ENCODE measurements at places on chromosomes 6 and 20.

- DNase-seq: no peak
Observed at GRCh38 chr20:18985551-18985950, 172.0 kb downstream of the SCP2D1 start.

- DNase-seq: no peak
Observed at GRCh38 chr6:99606656-99607415, at the start of gene PRDM13. Gene PRDM13 (plus strand): TSS chr6:99606833. CDS start chr6:99607035, 202 bp downstream.

GRCh38 chr6:105981002-105981887 lies 104.9 kb upstream of the PRDM1 start:
- DNase-seq: peak; percentile 17

DNA sequence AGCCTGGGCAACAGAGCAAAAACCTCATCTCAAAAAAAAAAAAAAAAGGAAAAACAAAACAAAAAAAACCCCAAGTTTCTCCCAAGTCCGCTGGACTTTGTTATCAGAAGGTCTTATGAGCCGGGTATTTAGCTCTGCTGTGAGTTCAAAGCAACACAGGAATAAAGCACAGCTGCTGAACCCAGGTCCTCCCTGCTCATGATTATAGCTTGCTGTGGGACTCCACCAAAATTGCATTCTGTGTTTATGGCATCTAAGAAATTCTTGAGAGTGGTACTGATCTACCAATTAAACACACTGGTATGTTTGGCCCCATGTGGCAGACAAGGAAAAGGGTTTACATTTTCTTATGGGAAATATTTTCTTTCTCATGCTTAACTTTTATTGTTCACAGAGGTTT lies 93.6 kb upstream of the NEDD9 start:
- DNase-seq: no peak

GRCh38 chr6:3405679-3406078 lies 51.2 kb downstream of the SLC22A23 start:
- DNase-seq: no peak

GRCh38 chr20:10468340-10468845 lies 33.3 kb downstream of the SLX4IP start:
- DNase-seq: no peak

- no peak for DNase-seq
Observed at GRCh38 chr20:57481281-57481711, 43.6 kb downstream of the CTCFL start.

DNA sequence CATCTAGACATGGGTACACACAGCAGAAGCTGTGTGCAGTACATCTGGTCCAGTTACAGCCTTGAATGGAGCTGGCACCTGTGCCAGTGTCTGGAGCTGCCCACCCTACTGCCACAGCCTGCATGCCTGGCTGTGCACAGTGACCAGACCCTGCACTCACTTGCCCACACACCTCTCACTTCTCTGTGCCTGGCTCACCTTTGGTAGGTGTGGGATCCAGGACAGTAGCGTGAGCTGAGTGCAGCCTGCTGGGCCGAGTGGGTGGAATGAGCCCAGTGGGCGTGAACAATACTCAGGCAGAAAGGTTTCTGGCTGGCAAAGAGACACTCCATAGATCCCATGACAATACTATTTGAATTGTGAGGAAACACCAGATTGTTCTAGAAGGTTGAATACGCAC lies 839.5 kb upstream of the FLRT3 start:
- no peak for DNase-seq

GRCh38 chr20:11431621-11432020 lies 486.1 kb upstream of the BTBD3 start:
- DNase-seq: no peak

DNA sequence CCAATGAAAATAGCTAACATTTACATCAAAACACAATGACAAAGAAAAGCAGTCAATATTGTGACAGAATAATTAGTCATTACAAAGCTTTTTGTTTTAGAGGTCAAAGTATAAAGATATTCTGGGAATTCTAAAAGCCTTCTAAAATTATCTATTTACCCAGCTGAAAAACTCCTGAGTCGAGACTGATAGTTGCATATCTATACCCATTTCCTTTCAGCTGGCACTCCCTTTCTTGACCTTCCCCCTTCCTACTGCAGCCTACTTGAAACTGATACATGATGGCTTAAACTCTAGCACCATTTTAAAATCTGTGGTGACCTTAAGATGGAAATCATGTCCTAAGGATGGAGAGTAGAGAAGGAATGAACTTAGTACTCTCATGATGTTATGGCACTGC lies 38.6 kb downstream of the LMBRD1 start:
- no peak for DNase-seq

GRCh38 chr6:113610377-113610988 lies 246.7 kb upstream of the MARCKS start:
- no peak for DNase-seq

DNA sequence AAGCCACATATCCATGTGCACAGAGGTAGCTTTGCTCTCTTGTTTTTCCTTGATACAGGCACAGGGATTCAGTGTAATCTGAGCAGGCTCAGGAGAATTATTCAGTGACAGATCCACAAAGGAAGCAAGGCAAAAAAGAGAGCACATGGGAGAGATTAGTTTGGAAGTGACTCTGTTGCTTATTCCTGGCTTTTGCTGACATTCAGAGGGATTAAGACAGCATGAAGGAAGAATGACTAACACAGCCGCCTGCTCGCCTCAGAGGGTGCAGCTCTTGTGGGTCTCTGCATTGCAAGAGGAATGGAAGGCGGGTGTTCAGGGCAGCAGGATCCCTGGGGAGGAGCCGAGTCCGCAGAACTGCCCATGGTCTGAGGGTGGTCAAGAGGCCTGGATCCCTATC lies 203.4 kb upstream of the KCNQ5 start:
- no peak for DNase-seq

DNA sequence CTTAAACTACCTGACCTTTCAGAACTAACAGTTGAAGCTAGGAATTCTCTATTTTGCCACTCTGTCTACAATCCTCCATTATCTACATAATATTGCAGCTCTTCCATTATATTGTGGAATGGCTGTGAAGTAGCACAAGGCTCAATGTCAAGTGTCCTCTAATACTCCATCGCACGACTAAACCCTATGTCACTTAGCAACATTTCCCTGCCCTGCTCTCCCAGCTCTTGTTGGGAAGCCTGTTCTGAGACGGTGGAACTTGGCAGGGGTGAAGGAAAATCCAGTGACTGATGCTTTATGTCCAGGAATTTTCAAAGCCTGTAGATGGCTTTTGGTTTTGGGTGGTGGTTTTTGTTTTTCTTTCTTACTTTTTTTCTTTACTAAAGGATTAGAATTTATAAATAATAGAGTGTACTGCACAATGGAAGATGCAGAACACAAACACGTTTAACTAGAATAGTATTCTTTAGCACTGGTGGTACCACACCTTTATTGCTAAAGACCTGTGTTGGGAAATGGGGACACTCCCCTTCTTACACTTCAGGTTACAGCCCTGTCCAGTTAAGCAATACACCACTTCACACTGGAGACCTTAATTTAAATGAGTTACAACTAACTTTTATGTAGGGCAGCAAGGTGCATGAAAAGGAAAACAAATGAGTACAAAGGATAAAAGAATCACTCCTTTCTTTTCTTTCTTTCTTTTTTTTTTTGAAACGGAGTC lies 20.7 kb upstream of the AMD1 start:
- no peak for DNase-seq

- DNase-seq: no peak
Observed at GRCh38 chr6:2522521-2522920, 228.2 kb downstream of the MYLK4 start.

DNA sequence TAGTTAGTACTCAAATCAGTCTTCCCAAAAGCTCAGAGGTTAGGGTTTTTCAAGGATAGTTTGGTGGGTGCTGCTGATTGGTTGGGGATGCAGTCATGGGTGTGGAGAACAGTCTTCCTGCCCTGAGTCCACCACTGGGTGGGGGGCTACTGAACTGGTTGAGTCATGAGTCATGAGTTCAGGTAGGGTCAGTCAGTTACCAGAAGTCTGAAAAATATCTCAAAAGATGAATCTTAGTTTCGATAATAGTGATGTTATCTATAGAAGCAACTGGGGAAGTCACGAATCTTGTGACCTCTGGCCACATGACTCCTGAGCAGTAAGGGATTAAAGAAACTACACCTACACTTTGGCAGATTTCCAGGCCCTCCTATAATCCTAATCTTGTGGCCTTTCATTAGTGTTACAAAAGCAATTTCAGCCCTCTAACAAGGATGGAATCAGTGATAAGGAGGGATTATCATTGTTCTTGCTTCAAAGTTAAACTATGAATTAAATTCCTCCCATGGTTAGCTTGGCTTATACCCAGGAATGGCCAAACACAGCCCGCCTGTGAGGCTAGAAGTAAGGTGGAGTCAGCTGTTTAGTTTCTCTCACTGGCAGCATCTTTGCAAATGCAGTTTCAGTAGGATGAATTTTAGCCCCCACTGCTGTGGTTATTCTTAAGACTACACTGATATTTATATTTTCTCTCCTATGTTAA lies 33.3 kb upstream of the NKAIN2 start:
- no peak for DNase-seq

DNA sequence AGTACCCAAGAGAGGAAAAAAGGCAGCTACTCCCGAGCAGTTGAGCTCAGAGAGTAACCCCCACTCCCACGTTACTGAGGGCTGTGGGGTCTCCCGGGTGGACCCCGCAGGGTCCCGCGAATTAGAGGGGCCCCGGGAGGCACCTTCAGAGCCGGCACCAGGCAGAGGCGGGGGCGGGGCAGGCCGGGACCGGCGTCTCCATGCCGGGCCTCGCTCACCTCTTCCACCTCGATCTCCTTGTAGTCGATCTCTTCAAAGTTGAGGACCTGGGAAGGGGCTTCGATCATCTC lies 381 bp downstream of the MAP3K7 start:
- peak; percentile 3 for DNase-seq

GRCh38 chr6:169370054-169370453 lies 116.4 kb upstream of the THBS2 start:
- no peak for DNase-seq

DNA sequence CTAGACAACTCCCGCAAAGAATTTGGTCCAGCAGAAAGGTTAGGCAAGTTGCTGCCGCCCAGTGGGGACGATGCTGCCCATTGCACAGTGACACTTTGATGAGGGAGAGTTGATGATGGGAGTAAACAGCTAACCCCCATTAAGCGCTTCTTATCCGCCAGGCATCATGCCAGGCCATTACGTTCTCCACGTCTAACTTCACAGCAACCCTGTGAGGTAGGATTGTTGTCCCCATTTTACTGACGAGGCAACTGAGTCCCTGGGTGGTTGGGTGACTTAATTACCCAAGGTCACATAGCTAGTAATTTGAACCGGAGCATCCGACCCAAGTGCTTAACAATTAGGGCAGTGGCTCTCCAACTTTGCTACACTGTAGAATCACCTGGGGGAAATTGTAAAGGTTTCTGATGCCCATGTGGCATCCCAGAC lies 738 bp downstream of the RALGAPB start:
- no peak for DNase-seq

GRCh38 chr6:122423734-122424133 lies 24.3 kb downstream of the HSF2 start:
- DNase-seq: no peak

DNA sequence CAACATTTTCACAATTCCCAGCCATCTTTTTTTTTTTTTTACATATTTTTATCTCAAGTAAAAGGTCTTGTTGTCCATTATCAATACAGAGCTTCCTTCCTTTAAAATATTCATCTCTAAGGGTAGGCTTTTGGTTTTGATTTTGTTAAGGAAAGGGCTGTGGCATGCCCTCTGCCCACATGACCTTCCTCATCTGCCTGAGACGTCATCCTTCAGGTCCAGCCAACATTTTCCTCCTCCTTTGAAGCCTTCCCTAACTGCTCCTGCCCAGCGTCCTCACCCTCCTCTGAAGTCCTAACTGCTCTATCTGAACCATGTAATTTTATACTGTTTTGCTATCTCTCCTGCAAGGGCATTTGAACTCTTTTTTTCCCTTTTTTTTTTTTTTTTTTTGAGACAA lies 73.9 kb upstream of the TGM3 start:
- DNase-seq: no peak

DNA sequence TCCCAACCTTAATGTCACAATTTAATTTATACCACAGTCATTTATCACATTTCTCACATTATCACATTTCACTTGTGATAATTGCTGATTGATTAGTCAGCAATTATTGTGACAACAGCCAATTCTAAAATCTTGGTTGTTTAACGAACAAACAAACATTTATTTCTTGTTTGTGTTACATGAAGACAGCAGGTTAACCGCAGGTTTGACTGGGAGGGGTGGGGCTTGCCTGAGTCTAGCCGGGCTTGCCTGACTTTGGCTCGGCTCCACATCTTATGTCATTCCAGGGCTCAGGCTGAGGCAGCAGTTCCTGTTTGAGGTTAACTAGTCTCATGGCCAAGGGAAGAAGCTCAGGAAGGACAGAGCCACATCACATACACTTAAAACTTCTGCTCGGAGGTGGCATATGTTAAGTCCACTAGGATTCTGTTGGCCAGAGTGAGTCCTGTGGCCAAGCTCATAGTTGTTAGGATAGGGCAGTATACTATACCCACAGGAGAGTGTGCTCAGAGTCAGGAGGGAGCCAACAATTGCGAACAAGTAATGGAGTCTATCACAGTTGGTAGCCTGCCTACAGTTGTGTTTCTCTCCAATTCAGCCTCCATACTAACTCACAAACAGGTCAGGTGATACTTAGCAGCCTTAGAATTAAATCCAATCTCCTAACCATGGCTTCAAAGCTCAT lies 90.0 kb upstream of the IFNGR1 start:
- peak; percentile 48 for DNase-seq

GRCh38 chr20:8390037-8390433 lies 258.0 kb downstream of the PLCB1 start:
- no peak for DNase-seq

GRCh38 chr6:111604259-111605099 lies 1.2 kb downstream of the TRAF3IP2 start:
- DNase-seq: no peak

GRCh38 chr6:5522147-5522546 lies 260.8 kb downstream of the FARS2 start:
- DNase-seq: no peak

- no peak for DNase-seq
Observed at GRCh38 chr6:95208621-95209020, 368.7 kb upstream of the MANEA start.

DNA sequence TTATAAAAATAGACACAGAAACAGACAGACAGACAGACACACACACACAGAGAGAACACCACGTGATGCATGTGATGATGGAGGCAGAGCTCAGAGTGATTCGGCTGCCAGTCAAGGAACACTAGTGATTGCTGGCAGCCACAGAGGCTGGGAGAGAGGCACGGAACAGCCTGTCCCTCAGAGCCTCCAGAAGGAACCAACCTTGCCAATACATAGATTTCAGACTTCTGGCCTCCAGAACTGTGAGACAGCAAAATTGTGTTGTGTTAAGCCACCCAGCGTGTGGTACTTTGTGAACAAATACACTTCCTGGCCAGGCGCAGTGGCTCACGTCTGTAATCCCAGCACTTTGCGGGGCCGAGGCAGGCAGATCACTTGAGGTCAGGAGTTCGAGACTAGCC lies 9.5 kb upstream of the PARD6B start:
- DNase-seq: no peak

- no peak for DNase-seq
Observed at GRCh38 chr6:79453558-79454042, 83.6 kb downstream of the LCA5 start.

All from CD4-positive, alpha-beta T cell treated with Interferon gamma for 1 hour (primary cell).